LoVo (cell line): ENCODE measurements at places on chromosomes 11 and 22.

DNA sequence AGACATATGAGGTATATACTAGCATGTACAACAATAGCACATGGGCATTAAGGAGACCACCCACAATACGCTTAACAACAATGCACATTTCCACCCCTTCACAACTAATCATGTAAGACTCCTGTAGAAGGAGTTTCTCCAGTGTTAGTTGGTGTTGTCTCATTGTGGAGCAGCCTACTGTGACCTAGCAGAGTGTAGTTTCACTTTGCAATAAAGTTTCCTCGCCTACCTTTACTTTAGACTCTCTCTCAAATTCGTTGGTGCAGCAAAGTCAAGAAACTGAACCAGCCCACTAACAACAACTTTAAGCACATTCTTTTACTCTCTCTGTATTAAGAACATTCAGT is 863.6 kb downstream of the FAM181B start:
- DNase-seq, result no peak

DNA sequence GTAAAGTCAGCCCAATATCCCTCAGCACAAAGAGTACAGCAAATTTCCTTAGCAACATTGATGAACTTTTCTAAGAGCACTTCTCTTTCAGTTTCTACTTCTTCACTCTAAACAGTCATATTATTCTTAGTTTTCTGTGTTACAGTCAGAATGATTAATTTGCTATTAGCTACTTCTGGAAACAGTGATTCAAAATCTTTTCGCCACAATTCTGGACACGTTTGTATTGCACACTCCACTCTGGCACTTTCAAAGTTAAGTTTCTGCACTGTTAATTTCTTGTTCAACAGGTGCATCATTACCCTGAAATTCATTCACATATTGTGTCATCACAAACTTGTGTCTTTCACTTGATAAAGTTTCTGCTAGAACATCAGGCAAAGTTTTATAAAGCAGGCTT is 22.5 kb downstream of the ABTB2 start:
- DNase-seq, result no peak

DNA sequence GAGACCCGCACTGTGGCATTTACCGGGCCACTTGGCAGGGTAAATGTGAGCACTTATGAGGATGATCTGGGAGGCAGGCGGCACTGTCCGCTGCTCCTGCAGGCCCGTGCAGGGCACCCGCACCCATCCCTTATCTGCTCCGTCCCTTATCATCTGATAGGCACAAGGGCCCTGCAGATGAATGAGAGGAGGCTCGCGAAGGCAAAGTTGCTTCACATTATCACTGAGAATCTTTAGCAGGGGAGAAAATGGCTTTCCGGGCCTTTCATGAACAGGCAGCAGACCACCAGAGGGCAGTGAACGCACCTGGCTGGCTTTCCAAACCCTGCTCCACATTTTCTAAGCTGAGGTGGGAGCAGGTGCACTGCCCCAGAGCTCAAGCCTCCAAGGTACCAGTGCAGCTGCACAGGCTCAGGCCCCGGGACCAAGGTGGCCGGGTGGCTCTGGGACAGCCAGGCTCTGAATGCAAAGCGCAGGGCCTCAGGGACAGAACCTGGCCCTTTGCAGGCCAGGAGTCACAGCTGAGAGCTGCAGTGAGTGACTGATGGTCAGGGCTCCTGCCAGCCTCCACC is 165.6 kb downstream of the SHANK2 start:
- peak; percentile 12 for DNase-seq

GRCh38 chr11:8813658-8814057 is 97.3 kb upstream of the AKIP1 start:
- DNase-seq, result peak; percentile 44

DNA sequence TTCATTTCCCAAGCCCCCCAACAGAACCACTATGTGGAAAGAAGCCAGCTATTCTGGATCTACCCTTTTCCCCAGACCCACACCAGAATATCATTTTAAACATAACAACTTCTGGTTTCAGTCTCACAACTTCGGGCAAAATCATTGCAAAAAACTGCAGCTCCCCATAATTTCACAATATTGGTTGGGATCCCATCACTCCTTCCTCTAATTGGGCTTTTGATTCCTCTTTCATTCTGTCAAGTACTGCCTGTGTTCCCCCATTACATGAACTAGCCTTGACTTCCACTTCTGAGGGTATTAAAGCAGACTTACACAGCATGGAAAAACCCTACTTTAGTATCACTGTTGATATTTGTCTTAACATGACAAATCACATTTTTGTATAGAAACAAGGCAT is 4.1 kb upstream of the APOL3 start:
- DNase-seq, result no peak

- peak; percentile 55 for DNase-seq
Measured at GRCh38 chr11:15106201-15106965, 8.3 kb upstream of the INSC start.

- no peak for DNase-seq
Measured at GRCh38 chr11:2913019-2913431, 16.2 kb downstream of the PHLDA2 start.

GRCh38 chr22:22930571-22931556 is 43.2 kb downstream of the IGLL5 start:
- no peak for DNase-seq

DNA sequence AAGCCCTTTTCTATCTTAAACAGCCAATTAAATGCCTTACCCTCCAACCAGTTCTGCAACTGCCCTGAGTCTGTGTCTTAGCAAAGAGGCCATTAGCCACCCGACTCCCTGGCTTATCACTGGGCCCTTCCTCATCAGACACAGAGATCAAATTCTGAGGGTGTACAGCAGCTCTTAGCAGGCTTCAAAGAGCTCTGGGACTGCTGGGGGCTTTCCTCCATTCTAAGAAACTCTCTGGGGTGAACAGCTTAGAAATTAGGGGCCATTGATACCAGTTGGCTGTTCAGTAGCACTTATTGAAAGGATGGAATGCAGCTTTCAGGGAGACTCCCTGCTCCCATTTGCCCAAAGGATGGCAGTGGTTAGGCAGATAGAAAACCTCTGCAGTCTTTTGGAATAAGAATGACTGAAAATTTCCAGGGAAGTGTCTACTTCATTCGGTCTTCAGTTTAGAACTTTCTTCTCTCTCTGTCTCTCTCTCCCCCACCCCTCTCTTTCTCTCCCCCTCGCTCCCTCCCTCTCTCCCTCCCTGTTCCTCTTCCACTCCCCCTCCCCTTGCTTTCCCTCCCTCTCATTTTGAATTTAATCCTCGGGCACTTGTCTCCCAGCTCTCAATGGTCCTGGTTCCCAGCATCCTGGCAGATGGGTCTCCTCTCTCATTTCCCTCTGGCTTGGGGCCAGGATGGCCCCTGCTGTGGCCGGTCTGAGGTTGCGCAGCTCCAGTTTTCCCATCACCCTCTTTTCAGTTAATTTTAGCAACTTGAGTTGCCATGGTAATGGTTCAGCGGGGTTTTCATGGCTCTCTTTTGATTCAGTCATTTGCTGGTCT is 76.4 kb downstream of the COMMD9 start:
- DNase-seq, result no peak

DNA sequence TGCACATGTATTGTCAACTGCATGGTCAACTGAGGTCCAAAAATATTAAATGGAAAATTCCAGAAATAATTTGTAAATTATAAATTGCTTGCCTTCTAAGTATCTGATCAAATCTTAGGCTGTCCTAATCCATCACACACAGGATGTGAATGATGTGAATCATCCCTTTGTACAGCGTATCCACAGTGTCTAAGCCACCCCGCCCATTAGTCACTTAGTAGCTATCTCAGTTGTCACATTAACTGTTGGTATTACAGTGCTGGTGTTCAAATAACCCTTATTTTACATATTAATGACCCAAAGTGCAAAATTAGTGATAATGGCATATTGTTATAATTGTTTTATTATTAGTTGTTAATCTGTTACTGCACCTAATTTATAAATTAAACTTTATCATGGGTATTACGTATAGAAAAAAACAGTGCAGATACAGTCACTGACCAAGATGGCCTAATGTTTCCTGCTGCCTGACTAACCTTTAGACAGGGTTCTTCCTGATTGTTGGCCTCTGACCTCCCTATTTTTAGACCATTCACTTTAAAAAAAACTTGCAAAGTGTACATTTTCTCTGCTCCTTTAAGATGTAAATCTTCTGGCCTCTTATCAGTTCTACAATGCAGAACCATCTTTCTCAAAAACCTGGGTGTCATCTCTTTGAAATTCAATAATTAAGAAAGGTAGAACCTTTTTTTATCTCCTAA is 2.9 kb upstream of the SVIP start:
- DNase-seq, result no peak

DNA sequence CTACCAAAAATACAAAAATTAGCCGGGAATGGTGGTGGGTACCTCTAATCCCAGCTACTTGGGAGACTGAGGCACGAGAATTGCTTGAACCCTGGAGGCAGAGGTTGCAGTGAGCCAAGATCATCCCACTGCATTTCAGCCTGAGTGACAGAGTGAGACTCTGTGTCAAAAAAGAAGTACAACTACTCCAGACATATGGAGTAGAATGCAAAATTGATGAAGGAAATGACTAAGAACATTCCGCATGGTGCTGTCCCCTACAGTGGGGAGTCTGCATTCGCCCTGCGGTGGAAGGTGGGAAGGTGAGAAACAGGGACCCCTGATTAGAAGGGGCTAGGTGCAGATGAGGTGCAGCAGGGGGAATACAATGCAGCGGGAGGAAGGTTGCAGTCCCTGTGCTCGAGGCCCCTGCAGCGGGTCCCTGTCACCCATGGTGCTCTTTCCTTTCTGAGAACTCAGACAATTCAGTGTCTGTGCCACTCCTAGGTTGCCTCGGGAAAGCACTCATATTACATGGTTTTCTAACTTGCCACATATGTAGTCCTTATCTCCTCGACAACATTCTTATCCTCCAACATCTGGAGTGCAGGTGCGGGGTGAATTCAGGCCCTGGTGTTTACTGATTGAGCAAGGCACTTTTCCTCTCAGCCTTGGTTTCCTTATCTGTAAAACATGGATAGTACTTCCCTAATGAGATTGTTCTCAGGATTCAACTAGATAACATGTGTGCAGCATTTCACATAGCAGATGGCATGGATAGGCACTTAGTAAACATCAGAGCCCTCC is 5.2 kb downstream of the POLD4 start:
- DNase-seq, result no peak

GRCh38 chr11:86068138-86068871 is 579 bp downstream of the PICALM start:
- DNase-seq, result no peak

- DNase-seq, result no peak
Measured at GRCh38 chr22:48666620-48667019, 1161.1 kb downstream of the BRD1 start.

DNA sequence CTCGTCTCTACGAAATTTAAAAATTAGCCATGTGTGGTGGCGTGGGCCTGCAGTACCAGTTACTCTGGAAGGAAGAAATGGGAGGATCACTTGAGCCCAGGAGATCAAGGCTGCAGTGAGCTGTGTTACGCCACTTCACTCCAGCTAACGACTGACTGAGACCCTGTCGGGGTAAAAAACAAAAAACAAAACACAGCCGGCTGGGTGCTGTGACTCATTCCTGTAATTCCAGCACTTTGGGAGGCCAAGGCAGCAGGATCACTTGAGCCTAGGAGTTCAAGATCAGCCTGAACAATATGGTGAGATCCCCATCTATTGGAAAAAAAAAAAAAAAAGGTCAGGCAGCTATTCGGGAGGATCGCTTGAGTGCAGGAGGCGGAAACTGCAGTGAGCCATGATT is 2.4 kb downstream of the PAFAH1B2 start:
- DNase-seq, result no peak

DNA sequence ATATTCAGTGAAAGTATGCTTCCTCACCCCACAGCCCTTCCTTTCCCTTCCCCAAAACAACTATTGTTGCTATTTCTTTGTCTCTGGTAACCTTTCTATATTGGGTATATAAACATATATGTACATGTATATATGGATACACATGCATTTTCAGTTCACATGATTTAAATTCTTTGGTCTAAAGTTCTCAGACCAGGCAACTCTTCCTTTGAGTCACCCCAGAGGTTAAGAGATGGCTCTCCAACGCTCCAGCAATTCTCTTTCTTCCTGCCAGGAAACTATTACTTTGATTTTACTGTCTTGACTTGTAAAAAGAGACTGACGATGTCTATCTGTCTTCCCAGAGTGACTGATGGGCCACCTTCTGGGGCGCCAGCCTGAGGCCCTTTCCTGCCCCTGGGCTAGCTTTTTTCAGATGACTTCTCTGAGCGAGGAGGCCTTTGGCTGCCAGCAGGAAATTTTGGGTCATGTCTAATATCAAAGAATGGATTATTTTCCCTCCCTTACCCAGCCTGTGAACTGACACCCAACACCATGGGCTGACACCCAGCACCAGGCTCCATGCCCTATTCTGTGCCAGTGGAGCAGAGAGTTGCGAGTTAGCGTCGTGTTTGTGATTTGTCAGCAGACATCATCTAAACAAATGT is 14.4 kb upstream of the ST3GAL4 start:
- DNase-seq, result no peak

DNA sequence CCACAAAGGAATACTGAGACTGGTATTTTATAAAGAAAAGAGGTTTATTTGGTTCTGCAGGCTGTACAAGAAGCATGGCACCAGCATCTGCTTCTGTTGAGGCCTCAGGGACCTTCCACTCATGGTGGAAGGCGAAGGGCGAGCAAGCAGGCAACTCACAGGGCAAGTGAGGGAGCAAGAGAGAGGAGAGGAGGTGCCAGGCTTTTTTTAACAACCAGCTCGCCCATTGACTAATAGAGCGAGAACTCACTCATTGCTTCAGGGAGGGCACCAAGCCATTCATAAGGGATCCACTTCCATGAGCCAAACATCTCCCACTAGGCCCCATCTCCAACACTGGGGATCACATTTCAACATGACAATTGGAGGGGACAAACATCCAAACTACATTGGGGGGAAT is 1.2 kb downstream of the PTS start:
- no peak for DNase-seq

GRCh38 chr22:44172370-44173108 is 8.2 kb upstream of the PARVG start:
- no peak for DNase-seq

DNA sequence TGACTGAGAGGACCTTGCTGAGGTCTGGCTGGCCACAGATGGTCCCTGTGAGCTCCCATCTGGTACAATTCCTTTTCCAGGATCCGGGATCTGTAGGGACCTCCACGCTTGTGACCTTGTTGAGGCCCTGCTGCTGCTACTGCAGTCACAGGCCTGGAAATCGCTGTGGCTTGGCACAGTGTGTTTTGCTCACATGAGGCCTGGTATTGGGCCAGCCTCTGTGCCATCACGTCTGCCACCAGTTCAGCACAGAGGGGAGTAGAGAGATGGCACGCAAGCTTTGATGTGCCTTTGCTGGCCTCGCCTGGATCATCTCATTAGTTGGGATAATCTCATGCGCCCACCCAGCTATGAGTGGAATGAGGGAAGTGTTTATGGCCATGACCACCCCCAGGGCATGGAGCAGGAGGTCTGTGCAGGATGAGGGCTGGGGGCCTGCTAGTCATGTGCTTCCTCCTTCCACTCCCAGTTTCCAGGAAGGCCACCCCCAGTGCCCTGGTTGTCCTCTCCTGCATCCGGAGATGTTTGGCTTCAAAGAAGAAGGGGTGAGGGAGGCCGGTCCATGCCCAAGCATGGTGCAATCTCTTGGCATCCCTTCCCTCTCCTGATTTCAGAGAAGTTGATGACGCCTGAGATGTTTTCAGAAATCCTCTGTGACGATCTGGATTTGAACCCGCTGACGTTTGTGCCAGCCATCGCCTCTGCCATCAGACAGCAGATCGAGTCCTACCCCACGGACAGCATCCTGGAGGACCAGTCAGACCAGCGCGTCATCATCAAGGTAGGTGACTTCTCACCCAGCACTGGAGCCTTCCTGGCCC is 22.4 kb downstream of the DERL3 start:
- DNase-seq, result no peak
